HS-27A (cell line): ENCODE measurements at places on chromosomes 3 and 15.

DNA sequence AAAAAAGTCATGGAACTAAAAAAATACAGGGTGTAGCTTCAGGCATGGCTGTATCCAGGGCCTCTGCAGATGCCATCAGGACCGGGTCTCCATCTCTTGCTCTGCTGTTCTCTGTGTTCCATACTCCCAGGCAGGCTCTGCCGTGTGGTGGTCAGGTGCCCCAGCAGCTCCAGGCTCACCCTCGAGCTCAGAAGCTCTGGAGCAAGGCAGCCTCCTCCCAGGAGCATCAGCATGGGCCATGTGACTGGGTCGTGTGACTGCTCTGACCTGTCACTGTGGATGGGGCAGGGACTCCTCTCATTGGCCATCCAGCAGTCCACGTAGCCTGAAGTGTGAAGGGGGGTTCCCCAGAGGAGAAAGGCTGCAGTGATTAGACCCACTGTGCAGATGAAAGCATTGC lies 8.5 kb downstream of the FBLN2 start:
- no peak for DNase-seq

DNA sequence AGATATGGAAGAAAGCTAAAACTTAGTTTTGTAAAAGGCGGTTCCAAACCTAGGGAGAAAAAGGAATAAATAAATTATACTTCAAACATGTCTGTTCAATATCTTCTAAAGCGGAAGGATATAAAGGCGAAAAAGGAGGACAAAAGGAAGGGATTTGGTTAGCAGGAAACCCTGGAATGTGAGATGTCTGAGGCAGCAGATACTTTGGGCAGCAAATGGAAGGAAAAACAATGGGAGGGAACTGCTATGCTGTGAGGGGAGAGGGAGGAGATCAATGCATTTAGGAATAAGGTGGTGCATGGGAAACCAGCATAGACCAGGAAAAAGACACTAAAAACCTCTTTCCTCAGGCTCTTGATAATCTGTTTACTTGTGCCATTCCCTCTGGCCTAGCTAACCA lies 120.8 kb downstream of the DNAH12 start:
- DNase-seq, result no peak

- DNase-seq, result no peak
Observed at GRCh38 chr3:125037498-125038150, 18.2 kb downstream of the HEG1 start.

- DNase-seq, result no peak
Observed at GRCh38 chr3:45939341-45939771, 3.9 kb upstream of the CXCR6 start.

DNA sequence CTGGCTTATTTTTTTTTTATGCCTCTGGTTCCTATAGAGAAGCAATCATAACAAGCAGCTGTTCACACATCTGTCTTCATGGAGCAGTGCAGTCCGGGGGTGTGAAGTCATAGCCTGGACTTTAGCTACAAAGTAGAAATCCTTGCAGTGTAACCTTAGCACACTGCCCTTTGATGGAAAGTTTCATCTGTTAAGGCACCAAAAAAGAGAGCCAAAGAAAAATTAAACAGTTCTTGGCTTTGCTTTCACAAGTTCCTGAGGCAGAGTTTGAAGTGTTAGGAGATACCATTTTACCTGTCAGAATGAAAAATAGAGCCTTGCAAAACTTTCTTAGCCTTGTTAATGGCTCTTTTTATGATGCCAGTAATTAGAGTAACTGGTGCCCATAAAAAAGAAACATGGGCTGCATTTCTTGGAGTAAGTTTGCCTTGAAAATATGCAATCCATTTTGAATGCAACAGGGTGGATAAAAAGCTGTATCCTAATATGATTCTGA lies 84.1 kb downstream of the PIK3R4 start:
- no peak for DNase-seq

GRCh38 chr3:27533718-27534573 lies 49.8 kb upstream of the SLC4A7 start:
- peak; percentile 99 for DNase-seq

- no peak for DNase-seq
Observed at GRCh38 chr15:25850154-25851111, 12.7 kb downstream of the ATP10A start.

DNA sequence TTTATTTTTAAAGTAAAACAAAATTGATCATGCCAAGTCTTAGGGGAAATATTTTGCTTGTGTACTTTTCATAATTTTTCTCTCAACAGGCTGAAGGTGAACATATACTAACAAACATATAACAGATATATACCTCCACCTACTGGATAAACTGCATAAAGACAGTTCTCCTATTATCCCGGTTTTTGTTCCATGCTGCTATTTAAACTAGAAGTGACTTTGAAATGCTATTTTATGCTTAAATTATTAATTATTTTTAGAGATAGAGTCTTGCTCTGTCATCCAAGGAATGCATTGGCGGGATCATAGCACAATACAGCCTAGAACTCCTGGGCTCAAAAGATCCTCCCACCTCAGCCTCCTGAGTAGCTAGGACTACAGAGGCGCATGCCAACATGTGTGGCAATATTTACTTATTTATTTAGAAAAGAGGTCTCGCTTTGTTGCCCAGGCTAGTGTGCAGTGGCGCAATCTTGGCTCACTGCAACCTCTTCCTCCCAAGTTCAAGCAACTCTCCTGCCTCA lies 49.8 kb downstream of the ST3GAL6 start:
- no peak for DNase-seq

GRCh38 chr3:154783521-154783931 lies 296.6 kb upstream of the MME start:
- DNase-seq, result no peak

GRCh38 chr3:48187579-48188265 lies 495 bp downstream of the CDC25A start:
- DNase-seq, result no peak

DNA sequence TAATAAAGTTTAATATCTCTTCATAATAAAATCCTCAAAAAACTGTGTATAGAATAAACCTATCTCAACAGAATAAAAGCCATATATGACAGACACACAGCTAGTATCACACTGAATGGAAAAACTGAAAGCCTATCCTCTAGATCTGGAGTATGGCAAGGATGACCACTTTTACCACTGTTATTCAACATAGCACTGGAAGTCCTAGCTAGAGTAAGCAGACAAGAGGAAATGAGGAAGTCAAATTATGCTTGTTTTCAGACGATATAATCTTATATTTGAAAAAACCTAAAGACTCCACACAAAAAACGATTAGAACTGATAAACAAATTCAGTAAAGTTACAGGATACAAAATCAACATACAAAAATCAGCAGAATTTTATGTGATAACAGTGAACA lies 57.4 kb upstream of the DIPK2A start:
- DNase-seq, result no peak

- DNase-seq, result no peak
Observed at GRCh38 chr3:71421820-71422566, 161.5 kb downstream of the FOXP1 start.

DNA sequence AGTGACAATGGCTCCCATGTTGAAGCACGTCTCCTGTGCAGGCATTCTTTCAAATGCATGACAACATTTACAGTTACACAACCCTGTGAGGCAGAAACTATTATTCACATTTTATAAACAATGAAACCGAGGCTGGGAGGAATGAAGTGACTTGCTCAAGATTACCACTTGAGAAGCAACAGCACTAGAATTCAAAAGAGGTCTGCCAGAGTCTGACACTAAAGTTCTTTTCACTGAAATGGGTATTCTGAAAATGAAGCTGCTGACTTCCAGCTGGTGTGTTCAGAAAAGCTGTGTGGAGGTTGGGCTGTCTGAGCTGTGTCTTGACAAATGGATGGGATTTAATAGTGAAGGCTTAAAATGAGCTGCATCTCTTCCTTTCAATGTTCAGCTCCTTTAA lies 104.4 kb downstream of the THSD4 start:
- DNase-seq, result no peak

- no peak for DNase-seq
Observed at GRCh38 chr3:146154316-146154715, 6.7 kb downstream of the PLOD2 start.

GRCh38 chr3:42254566-42254965 lies 11.4 kb downstream of the CCK start:
- DNase-seq, result peak; percentile 54

DNA sequence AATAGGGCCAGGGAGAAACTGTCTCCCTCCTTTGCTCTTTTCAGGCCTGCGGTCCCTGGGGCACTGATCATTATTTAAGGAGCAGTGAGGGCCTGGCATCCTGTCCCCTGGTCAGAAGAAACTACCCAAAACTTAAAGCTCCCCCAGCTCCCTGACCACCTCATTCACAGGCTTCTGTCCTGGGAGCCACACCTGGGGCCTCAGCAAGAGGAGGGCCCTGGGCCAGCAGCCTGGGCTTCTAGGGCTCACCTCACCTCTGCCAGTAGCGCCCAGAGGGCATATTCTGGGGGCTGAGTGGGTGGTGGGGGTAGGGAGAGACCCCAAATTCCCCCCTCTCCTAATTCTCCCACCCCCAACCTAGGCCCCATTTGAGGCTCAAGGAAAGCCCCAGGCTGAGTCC lies 4.7 kb upstream of the GRM2 start:
- no peak for DNase-seq

DNA sequence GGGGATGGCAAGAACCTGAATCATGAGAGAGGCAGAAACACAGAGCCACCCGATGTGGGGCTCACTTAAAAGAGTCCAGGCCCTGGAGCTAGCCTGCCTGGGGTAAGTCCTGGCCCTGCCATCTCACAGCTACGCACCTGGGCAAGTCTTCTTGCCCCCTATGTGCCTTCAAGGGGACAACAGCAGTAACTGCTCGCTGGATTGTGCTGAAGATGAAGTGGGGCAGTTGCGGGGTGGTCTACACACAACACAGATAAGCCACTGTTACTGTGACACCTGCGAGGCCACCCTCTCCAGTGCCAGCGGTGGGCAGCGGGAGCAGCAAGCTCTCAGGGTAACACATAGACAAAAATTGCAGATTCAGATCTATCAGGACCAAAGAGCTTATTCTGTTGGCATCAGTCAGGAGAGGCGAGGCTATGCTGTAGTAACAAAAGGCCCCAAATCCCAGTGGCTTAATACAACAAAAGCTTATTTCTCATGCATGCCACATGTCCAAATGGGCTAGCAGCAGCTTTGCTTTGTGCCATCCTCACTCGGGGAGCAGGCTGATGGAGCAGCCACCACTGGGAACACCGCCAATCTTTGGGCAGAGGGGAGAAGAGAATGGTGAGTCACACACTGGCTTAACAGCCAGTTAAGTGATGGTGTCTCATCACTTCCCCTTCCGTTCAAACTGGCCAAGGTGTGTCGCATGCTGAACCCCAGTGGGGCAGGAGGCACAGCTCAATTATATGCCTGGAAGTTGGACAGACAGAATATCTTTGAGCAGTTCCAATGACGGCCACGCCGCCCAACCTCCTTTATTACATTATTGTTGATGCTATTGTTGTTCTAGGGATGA lies 78.3 kb downstream of the WNT7A start:
- DNase-seq, result peak; percentile 53

- no peak for DNase-seq
Observed at GRCh38 chr3:175105066-175105465, 245.9 kb downstream of the NAALADL2 start.

DNA sequence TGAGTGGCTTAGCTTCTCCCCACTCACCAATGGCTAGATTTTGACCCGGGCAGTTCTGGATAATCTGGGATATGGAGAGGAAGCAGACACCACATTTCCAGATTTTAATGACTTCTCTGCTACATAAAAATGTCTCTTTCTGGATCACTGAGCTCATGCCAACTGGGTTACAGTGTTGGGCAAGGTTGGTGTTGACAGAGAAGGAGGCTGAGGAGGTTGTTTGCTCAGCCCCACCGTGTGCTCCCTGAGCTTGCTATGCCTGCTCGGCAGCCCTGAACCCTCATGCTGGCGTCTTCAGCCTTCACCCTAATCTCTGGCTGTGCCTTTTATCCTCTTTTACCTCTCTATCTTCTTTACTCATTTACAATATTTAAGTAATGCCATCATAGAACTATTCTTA lies 53.0 kb upstream of the KPNA4 start:
- no peak for DNase-seq

- DNase-seq, result no peak
Observed at GRCh38 chr3:11658180-11658579, 14.5 kb upstream of the VGLL4 start.

GRCh38 chr3:119239206-119239820 lies 1.4 kb downstream of the B4GALT4 start:
- DNase-seq, result no peak

GRCh38 chr15:90086868-90087268 lies 15.4 kb downstream of the IDH2 start:
- no peak for DNase-seq

DNA sequence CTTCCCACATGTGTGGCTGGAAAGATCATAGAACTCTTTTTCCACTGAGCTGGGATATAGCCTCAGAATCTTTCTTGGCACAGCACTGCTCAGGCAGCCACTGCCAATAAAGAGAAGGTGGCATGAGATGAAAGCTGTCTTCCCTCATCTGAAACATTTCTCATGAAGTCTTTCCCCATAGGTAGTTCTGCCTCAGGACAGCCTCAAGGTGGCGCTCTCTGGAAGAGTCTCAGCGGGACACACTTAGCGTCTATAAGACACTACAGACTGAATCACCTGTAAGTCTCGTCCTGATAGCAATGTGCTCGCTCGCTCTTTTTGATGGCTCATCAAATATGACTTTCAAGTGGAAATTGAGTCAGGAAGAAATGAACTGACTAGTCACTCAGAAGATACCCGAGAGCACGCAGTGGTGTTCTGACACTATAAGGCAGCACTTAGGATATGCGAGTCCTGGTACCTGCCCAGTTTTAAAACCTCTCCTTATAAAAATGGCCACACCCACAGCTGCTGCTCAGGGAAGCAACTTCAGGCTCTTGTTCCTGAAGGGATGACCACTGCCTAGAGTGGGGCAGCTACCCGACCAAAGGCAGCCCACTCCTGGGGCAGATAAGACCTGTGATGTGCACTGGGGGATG lies 269.5 kb downstream of the SUCLG2 start:
- DNase-seq, result peak; percentile 15
